Mucosa of gallbladder (tissue), 1 donor: ENCODE measurements at places on chromosomes 7 and 10.

GRCh38 chr7:149147752-149148653 lies 750 bp downstream of the ZNF398 start:
- peak; percentile 28 for DNase-seq

DNA sequence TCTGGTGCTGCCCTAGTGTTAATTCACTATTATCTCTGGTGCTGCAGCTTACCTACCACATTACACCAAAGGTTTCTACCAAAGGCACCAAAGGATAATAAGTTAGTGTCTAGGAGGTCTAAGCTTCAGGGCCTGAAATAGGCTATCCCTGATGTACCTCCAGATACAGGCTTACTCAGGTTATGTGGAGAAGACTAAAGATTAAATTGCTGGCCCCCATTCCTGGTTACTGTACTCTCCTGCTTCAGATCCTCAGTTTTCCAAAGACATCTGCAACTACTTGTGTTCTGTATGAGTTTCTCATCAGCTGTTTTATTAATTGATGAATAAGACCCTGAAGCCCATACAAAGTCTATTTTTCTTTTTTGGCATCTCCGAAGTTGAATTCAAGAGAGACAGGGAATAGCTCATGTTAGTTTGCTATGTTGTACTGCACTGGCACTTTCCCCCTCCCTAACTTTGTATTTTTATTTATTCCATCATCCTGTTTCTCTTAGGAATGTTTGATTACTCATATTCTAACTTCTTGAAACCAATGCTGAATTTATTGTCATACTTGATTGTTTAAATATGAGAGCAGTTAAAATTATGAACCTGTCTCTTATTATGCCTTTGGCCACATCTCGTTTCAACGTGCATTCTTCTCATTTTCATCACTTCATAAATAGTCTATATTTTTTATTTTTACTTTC lies 85.9 kb downstream of the PON1 start:
- DNase-seq, result no peak

GRCh38 chr10:71741671-71742070 lies 22.1 kb upstream of the C10orf105 start:
- DNase-seq, result no peak

DNA sequence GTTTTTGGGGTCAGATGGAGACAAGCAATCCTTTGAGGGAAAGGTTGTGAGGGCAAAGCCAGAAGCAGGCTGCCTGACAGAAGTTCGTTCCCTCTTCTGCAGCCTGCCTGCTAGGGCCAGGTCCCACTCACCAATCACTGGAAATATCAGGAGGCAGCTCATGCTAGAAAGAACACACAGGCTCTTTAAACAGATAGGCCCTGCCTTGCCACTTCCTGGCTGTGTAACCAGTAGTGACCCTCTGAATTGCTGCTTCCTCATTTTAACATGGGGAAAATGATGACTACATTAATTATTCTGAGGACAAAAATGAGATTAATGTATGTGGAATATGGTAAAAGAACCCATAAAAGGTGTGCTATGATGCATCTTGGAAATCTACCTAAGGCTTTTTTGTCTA lies 50.5 kb upstream of the MRLN start:
- no peak for DNase-seq
